ENCODE measurements at places on chromosomes 2 and 18. TPM values are rescaled to one million over a fixed set of nuclear protein-coding genes. Genes with fewer than 3 reads are reported as not detected.

SNED1 gene
- 122 TPM for total RNA-seq

CDK5R2 gene
- total RNA-seq = not detected

ANKRD30B gene
- not detected for total RNA-seq

QPCT gene
- total RNA-seq = 5.4 TPM

CNGA3 gene
- total RNA-seq = 0.54 TPM

CYS1 gene
- total RNA-seq = 0.59 TPM

XIRP2 gene
- not detected for total RNA-seq

GRCh38 chr2:28666496-28667184 is 85.0 kb upstream of the PPP1CB start:
- peaks cover 37% of the 10 kb centered on the region for H3K4me1 ChIP-seq
- no peaks in the 10 kb centered on the region for H3K27me3 ChIP-seq
- no peaks in the 10 kb centered on the region for H3K36me3 ChIP-seq
- no peak overlapping the region for H3K4me3 ChIP-seq
- no peak overlapping the region for H3K27ac ChIP-seq

DNA sequence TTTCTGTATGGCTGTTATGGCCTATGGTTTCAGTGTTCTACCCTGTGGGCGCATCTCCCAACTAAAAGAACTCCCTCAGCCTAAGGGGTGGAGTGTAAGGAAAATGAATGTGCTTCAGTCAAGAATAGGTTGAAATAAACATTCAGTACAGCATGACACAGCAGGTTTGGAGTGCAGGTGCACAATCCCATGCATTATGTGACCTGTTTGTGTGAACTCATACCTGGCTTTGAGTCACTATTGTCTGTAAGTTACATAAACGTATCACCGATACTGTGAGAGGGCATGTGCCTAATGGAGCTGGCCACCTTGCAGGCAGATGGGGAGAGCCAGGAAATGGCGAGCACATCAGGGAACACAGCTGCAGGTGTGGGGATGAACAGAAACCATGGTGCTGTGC is 216.0 kb downstream of the DSEL start:
- no peak overlapping the region for H3K4me3 ChIP-seq
- H3K27me3 ChIP-seq = no peaks in the 10 kb centered on the region
- H3K27ac ChIP-seq = no peak overlapping the region

DNA sequence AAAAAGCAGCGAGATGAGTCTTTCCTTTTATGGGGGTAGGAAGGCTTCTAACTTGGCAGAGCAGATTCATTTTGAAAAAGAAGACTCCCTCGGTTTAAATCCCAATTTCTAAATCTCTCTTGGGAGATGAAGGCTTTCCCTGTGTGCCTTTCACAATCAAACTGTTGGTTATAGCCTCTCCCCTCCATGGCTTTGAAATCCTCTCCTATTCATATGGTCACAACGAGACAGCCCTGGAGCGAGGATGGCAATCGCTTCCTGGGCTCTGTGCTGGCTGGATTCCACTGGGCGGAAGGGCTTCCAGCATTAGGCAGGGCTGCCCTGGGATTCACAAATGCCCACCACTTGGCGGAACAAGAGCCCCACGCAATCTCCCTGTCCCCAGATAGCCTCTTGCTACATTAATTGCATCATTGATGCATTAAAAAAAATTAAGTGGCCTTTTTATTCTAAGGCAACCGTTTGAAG is 1.6 kb downstream of the CAVIN2 start:
- peaks cover 34% of the 10 kb centered on the region for H3K4me1 ChIP-seq
- H3K27ac ChIP-seq = peak overlapping the region; percentile 95
- no peaks in the 10 kb centered on the region for H3K36me3 ChIP-seq
- H3K27me3 ChIP-seq = no peaks in the 10 kb centered on the region
- peak overlapping the region; percentile 60 for H3K4me3 ChIP-seq

DNA sequence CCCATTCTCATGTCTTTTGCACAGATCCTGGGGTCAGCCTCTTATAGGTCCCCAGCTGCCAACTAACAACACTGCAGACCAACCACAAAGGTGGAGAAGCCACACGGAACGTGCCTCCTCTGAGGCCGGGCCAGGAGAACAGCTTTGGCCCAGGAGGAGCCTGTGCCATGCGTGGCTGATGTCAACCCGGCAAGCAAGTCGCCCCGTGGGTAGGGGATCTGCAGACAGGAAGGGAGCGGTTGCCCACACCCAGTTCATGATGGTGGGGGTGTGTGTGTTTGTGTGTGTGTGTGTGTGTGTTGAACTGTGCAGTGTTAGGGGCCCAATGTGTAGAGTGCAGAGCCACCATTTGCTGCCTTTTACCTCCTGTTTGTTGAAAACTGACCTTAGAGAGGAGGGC is 2.4 kb upstream of the CLEC4F start:
- no peak overlapping the region for H3K4me3 ChIP-seq
- H3K27me3 ChIP-seq = no peaks in the 10 kb centered on the region
- no peak for DNase-seq
- no peak overlapping the region for H3K27ac ChIP-seq
- no peaks in the 10 kb centered on the region for H3K36me3 ChIP-seq

DNA sequence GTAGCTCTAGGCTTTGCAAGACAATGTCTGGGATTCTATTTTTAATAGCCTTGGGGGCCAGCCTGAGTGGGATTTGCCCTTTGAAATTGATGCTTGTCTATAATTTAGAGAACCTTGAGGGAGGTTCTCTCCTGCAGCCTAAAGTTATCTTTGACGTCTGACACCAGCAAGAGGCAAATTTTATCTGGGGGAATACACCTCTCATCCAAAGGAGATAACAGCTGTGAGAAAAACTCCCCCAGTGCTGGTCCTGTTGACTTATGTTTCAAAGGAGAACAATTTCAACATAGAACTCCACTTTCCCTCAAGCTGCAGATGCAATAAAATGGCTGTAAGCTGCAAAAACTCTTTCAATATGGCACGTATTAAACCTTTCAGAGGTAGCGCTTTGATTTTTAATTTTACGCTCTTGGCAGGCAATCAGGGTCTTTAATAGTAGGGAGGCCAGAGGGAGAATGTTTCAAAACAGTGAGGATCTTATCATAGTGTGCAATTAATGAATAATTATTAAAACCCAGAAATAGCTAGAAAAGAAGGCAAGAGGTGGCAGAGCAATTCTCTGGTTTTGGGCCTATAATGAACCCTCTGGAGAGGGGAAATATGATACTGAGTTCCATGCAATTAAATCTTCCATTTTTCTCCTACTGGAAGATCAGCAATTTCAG is 62.4 kb downstream of the LYPD1 start:
- no peak overlapping the region for H3K4me3 ChIP-seq
- H3K36me3 ChIP-seq = no peaks in the 10 kb centered on the region
- no peak overlapping the region for H3K27ac ChIP-seq
- DNase-seq = no peak

GRCh38 chr2:95022309-95023221 is 2.9 kb upstream of the MAL start:
- peak overlapping the region; percentile 92 for H3K27ac ChIP-seq
- H3K36me3 ChIP-seq = no peaks in the 10 kb centered on the region
- no peaks in the 10 kb centered on the region for H3K27me3 ChIP-seq
- H3K4me3 ChIP-seq = no peak overlapping the region

- no peaks in the 10 kb centered on the region for H3K4me1 ChIP-seq
- H3K27me3 ChIP-seq = no peaks in the 10 kb centered on the region
- H3K36me3 ChIP-seq = no peaks in the 10 kb centered on the region
- H3K4me3 ChIP-seq = no peak overlapping the region
- H3K27ac ChIP-seq = no peak overlapping the region
- DNase-seq = peak; percentile 90
These were observed 601.6 kb downstream of the CPS1 start for GRCh38 chr2:211157856-211158463.

GRCh38 chr2:119338826-119339561 is 27.6 kb downstream of the C2orf76 start:
- DNase-seq = no peak
- H3K27me3 ChIP-seq = no peaks in the 10 kb centered on the region
- H3K36me3 ChIP-seq = no peaks in the 10 kb centered on the region
- H3K4me3 ChIP-seq = no peak overlapping the region

GRCh38 chr2:8328217-8328616 is 353.6 kb upstream of the ID2 start:
- no peak overlapping the region for H3K4me3 ChIP-seq
- H3K4me1 ChIP-seq = no peaks in the 10 kb centered on the region
- no peak overlapping the region for H3K27ac ChIP-seq
- H3K27me3 ChIP-seq = no peaks in the 10 kb centered on the region

DNA sequence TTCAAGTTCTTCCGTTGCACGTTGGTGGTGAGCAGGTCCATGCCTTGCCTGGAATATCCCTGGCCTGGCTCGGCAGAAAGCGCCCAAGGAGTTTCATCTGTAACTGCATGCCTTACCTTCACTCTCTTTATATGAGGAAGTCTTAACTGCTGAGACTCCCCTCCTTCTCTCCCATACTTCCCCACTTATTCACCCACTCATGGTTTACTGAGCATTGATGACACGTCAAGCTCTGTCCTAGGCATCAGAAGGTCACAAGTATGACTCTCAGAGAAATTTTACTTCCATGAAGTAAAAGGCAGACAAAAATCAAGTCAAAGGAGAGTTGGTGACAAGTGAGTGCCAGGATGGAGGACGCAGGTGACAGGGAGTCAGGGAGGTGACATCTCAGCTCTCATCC is 68.2 kb downstream of the TBC1D8 start:
- no peaks in the 10 kb centered on the region for H3K4me1 ChIP-seq
- no peaks in the 10 kb centered on the region for H3K36me3 ChIP-seq
- H3K4me3 ChIP-seq = no peak overlapping the region

GRCh38 chr2:16464641-16465040 is 201.0 kb downstream of the CYRIA start:
- H3K36me3 ChIP-seq = no peaks in the 10 kb centered on the region
- no peak for DNase-seq
- H3K4me3 ChIP-seq = no peak overlapping the region
- no peaks in the 10 kb centered on the region for H3K27me3 ChIP-seq
- H3K4me1 ChIP-seq = no peaks in the 10 kb centered on the region

GRCh38 chr2:239564587-239564986 is 163.8 kb upstream of the HDAC4 start:
- H3K4me1 ChIP-seq = peaks cover 16% of the 10 kb centered on the region
- H3K36me3 ChIP-seq = no peaks in the 10 kb centered on the region
- no peak for DNase-seq
- H3K27ac ChIP-seq = no peak overlapping the region
- H3K27me3 ChIP-seq = no peaks in the 10 kb centered on the region

GRCh38 chr18:22412176-22412911 is 5.4 kb downstream of the CTAGE1 start:
- no peaks in the 10 kb centered on the region for H3K36me3 ChIP-seq
- H3K4me3 ChIP-seq = no peak overlapping the region
- DNase-seq = no peak
- no peaks in the 10 kb centered on the region for H3K27me3 ChIP-seq

DNA sequence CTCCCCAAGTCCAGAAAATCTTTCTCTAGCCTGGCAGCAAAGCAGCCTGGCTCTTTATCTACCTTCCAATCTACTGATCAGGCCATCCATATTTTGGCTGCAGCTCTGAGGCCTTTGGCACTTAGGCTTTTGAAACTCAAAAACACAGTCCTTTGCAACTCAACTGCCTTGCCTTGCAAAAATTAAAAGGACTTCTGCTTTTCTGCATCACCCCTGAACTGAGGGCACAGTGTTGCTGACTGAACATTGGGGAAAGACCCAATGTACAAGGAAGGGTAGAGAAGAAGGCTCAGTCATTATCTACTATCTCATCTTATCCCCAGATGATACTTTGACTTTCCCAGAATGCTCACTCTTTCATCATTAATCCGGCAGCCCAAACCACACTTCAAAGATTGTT is 625.5 kb downstream of the ARHGAP15 start:
- H3K36me3 ChIP-seq = no peaks in the 10 kb centered on the region
- H3K27me3 ChIP-seq = no peaks in the 10 kb centered on the region
- no peak for DNase-seq
- no peaks in the 10 kb centered on the region for H3K4me1 ChIP-seq
- H3K27ac ChIP-seq = no peak overlapping the region

DNA sequence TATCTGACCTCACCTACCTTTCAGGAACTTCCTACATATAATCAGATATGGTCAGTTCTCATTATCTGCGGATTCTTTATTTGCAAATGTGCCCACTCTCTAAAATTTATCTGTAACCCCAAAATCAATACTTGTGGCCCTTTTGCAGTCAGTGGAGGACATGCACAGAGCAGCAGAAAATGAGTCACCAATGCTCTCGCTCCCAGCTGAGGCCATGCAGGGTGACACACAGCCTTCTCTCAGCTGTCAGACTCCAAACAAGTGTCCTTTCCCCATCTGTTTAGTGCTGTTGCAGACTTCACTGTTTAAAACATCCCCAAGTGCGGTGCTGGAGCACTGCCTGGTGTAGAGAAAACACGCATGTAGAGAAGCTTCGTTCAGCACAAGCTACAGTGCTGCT is 171.9 kb upstream of the SALL3 start:
- no peak for DNase-seq
- H3K27me3 ChIP-seq = no peaks in the 10 kb centered on the region
- no peaks in the 10 kb centered on the region for H3K4me1 ChIP-seq
- no peak overlapping the region for H3K27ac ChIP-seq

DNA sequence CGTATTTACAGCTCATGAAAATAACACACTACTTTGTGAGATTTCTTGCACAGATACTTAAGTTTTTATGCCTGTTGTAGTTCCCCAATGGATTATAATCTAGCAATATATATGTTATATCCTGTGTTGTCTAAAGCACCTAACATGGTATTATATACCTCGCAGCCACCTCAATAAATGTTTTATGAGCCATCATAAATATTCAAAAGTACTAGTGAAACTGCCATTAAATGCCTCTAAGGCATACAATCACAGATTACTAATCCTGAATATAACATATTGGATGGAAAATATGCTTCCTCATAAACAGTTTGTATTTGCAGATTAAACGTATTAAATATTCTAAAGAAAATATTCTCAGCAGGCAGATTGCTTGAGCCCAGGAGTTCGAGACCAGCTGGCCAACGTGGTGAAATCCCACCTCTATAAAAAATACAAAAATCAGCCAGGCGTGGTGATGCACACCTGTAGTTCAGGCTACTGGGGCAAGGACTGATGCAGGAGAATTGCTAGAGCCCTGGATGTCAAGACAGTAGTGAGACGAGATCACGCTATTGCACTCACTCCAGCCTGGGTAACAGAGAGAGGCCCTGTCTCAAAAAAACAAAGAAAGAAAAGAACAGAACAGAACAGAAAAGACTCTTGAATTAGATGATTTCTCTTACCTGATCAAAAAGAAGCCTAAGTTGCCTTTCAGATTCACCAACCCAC is 64.1 kb downstream of the ATAD2B start:
- no peaks in the 10 kb centered on the region for H3K27me3 ChIP-seq
- peaks cover 5% of the 10 kb centered on the region for H3K36me3 ChIP-seq
- H3K27ac ChIP-seq = no peak overlapping the region
- DNase-seq = no peak
- H3K4me1 ChIP-seq = no peaks in the 10 kb centered on the region

DNA sequence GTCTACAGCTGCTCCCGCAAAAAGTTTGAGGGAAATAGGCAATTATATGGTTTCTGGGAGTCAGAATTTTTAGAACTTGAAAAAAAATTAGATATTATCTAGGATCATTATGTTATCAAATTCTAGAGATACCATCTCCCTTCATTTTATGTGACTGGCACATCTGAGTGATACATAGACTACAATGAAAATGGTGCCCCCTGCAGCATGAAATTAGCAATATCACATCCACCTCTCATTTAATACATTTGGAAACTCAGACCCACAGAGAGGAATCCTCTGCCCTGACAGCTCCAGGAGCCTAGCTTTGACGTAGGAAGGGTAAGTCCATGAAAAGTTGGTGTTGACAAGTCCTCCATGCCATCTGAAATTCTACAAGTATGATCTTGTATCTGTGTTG is 381.6 kb downstream of the SUCLG1 start:
- no peaks in the 10 kb centered on the region for H3K36me3 ChIP-seq
- H3K27me3 ChIP-seq = no peaks in the 10 kb centered on the region
- no peak overlapping the region for H3K4me3 ChIP-seq
- no peak overlapping the region for H3K27ac ChIP-seq
- no peaks in the 10 kb centered on the region for H3K4me1 ChIP-seq

- no peaks in the 10 kb centered on the region for H3K27me3 ChIP-seq
- no peak overlapping the region for H3K27ac ChIP-seq
- no peak for DNase-seq
- H3K4me3 ChIP-seq = no peak overlapping the region
These were observed 27.7 kb upstream of the ASB18 start for GRCh38 chr2:236291911-236292310.

Measured in thyroid gland (tissue), 4 donors.